ENCODE measurements at places on chromosomes 3 and 15. TPM values are rescaled to one million over a fixed set of nuclear protein-coding genes. Genes with fewer than 3 reads are reported as not detected.

- DNase-seq = no peak
These were observed 163.7 kb upstream of the LRTM1 start for GRCh38 chr3:55091381-55092225.

DNA sequence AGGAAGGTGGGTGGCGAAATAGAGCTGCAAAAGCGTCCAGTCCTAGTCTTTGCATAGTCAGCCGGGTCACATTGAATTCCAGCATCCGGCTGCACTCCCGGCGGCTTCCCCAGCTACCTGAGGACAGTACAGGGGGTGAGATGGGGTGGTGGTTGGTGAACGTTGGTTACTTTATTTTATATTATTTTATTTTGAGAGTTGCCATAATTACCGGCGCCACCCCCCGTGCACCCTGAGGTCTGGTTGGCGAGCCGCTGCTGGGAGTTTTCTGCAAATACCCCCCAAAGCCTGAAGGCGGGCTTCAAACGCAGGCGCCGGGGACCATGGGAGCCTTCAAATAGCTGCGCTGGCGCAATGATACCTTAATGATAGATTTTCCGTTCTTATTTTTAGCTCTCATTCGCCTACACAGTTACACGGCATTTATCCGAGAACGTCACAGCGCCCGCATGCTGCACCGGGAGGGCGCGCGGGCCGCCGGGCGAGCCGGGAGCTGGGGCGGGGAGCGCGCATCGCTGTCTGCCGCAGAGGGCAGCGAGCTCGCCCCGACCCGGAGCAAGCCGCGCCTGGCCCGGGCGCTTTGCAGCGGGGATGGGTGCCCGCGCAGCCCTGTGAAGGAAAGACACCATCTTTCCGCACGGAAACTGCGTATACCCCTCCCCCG, 756 bp upstream of the RASGRF1 start:
- no peak for DNase-seq

DNA sequence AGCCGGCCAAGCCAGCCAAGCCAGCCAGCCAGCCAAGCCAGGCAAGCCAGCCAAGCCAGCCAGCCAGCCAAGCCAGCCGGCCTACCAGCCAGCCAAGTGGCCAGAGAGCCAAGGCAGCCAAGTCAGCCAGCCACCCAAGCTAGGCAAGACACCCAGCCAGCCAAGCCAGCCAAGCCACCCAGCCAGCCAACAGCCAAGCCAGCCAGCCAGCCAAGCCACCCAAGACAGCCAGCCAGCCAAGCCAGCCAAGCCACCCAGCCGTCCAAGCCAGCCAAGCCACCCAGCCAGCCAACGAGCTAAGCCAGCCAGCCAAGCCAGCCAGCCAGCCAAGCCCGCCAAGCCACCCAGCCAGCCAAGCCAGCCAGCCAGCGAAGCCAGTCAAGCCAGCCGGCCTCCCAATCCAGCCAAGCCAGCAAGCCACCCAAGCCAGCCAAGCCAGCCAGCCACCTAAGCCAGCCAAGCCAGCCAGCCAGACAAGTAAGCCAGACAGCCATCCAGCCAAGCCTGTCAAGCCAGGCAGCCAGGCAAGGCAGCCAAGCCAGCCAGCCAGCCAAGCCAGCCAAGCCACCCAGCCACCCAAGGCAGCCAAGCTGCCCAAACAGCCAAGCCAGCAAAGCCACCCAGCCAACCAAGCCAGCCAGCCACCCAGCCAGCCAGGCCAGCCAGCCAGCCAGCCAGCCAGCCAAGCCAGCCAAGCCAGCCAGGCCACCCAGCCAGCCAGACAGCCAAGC, 200.5 kb downstream of the GOLGA6L6 start:
- DNase-seq = peak; percentile 68

The SLC28A1 gene
- total RNA-seq = not detected

DNA sequence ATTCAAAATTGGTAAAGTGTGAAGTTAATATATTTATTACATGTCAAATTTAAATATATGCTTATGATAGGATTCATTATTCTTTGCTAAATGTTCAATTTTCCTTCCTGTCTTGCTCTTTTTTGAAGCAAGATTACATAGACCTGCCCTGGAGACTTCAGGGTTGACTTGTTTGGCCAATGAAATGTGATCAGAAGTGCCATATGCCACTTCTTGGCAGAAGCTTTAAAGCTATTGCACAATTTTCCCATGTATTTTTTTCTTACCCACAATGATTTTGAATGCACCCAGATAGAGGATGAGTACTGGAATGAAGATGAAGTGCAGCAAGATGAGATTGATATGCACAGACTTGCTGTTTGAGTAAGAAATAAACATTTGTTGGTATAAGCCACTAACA, 406.3 kb upstream of the BCHE start:
- no peak for DNase-seq

GRCh38 chr3:2375376-2375775, 276.7 kb downstream of the CNTN4 start:
- DNase-seq = no peak

The CAND2 gene
- 3.2 TPM for total RNA-seq

DNA sequence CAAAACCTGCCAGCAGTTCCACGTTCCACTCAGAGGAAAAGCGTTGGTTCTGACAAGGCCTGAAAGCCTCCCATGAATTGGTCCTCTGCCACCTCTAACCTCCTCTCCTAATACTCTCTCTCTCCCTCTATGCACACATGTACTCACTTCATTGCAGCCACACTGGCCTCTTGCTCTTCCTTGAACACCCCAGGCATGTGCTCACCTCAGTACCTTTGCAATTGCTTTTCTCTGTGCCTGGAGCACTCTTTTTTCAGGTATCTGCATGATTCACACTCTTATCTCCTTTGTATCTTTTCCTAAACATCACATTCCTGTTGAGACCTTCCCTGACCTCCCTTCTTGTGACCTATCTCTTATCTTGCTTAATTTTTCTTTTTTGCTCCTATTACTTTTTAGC, 178.2 kb upstream of the FEZF2 start:
- no peak for DNase-seq

GRCh38 chr3:42502429-42503250, at the start of gene VIPR1:
VIPR1 (plus strand) TSS chr3:42502643; CDS start chr3:42502736, 93 bp downstream.
- peak; percentile 93 for DNase-seq

The ITGB5 gene
- total RNA-seq = 1.2 TPM

GRCh38 chr3:194315088-194315964, 35.8 kb downstream of the CPN2 start:
- DNase-seq = peak; percentile 70

GRCh38 chr3:140552898-140553297, 125.0 kb upstream of the TRIM42 start:
- DNase-seq = no peak

GRCh38 chr3:40404591-40405198, 17.7 kb downstream of the ENTPD3 start:
- DNase-seq = no peak

The EIF2A gene
- total RNA-seq = 100 TPM

The LRTM1 gene
- not detected for total RNA-seq

DNA sequence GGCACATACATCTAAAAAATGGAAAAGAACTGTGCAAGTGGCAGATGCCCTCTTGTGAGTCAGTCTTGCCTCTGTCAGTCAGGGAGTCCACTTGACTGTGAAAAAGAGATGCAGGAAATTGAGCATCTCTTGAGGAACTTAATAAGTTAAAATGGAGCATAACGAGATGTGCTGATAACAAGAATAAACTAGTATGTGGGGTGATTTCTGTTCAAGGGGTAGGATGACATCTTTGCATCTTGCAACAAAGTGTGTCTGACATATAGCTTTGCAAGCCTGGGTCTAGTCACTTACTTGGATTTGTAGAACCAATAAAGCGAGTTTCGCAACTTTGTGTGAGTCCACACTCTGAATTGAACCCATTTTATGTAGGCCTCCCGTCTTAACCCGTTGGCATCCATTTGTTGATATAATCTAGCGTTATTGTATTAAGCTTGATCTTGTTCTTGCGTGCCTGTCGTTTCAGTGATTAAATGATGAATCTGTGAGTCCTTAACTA, 2.2 kb downstream of the USP3 start:
- DNase-seq = no peak
